ENCODE measurements at places on chromosomes 3 and 15.
A peak's percentile ranks its signal among the peaks of the same experiment; 100 is the strongest.

GRCh38 chr3:56379723-56380287, 88.5 kb downstream of the ERC2 start:
- DNase-seq: no peak

DNA sequence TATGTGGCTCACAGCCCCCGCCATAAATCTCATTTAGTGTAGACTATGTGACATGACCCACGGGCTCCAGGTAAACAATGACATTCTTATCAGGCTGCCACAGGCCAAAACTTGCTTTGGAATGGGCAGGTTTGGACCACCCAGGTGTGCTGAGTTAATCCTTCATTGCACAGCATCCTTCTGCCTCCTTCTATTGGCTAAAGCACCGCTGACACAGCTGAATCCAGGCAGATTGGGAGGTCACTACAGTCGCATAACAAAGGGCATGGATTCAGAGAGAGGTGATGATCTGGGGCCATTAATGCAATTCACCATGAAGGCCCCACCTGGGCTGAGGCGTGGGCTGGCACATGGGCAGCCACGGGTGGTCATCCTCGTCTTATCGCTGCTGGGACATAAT, 47.8 kb upstream of the GALNT15 start:
- DNase-seq: no peak

- DNase-seq: no peak
Measured at GRCh38 chr3:129001806-129002572, 885 bp downstream of the EFCC1 start.

GRCh38 chr3:97954228-97954827, 17.9 kb downstream of the RIOX2 start:
- DNase-seq: no peak

DNA sequence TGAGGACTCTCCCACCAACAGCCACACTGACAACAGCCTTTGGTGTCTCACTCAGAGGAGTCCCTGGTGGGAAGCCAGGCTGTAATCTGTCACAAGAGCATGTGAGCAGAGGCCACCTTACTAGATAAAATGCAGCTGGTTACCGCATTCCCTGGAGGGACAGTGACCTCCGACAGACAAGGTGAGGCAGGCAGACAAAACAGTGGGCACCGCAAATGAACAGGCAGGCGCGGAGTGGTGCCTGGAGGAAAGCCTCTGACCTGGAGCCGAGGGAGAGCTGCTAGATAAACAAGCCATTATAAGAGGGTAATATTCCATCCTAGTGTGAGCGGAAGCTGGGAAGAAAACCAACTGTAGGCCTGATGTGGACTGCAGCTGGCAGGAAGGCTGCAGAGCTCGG, 736.4 kb downstream of the FHIT start:
- no peak for DNase-seq

- no peak for DNase-seq
Measured at GRCh38 chr3:32848215-32848614, 30.4 kb downstream of the TRIM71 start.

- DNase-seq: peak; percentile 57
Measured at GRCh38 chr3:172626021-172626640, 84.7 kb downstream of the NCEH1 start.

- DNase-seq: no peak
Measured at GRCh38 chr15:26790118-26790517, 17.3 kb upstream of the GABRB3 start.

Data from GM03348 (cell line).